Activated CD4-positive, alpha-beta T cell treated with anti-CD3 and anti-CD28 coated beads for 48 hours (primary cell): ENCODE measurements at places on chromosomes 7 and 10.
A peak's percentile ranks its signal among the peaks of the same experiment; 100 is the strongest.

DNA sequence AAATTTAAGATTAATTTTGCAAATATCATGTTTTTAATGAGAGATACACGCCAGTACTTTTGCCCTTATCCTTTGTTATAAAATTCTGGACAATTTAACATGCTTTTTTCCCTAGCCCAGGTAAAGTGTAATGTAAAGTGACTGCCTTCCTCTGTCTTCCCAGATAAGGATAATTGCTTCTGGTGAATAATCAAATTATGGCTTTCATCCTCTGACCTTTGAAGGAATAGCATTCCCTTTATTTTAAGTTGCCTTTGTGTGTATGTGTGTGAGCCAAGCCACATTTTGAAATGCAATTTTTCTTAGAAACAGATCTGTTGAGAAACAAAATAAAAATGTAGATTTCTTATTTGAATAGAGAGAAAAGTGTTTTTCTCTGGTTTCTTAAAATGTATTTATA is 107.5 kb downstream of the ADAM22 start:
- no peak for DNase-seq

DNA sequence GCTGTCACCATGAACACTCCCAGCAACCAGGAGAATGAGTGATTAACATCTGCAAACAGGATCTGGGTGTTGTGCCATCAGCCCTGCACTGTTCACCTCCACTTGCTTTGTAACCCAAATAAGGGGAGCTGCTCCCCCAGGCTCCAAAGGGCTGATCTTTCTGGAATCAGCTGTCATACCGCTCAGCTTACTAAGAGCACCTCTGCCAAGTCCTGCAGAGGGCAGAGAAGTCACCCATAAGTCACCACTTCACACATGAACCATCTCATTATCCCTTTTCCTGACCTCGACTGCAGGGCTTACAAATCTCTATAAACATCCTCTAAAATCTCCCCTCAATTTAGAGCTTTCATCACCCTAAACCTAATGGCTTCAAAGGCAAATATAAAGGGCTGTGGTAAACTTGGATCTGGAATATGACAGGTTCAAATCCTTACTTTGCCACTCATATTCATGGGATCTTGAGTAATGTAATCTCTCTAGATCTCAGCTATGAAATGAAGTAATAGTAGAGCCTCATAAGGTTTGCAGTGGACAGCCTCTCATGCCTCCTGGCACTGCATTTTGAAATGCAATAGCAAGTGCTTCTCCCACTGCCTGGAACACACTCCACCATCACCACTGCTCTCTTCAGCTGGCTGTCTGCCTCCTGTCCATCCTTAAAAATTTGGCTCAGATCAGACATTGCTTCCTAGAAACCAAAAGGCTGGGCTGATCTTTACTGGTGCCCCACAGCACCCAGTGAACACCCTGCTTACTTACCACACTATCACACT is 38.8 kb downstream of the ERLIN1 start:
- no peak for DNase-seq

DNA sequence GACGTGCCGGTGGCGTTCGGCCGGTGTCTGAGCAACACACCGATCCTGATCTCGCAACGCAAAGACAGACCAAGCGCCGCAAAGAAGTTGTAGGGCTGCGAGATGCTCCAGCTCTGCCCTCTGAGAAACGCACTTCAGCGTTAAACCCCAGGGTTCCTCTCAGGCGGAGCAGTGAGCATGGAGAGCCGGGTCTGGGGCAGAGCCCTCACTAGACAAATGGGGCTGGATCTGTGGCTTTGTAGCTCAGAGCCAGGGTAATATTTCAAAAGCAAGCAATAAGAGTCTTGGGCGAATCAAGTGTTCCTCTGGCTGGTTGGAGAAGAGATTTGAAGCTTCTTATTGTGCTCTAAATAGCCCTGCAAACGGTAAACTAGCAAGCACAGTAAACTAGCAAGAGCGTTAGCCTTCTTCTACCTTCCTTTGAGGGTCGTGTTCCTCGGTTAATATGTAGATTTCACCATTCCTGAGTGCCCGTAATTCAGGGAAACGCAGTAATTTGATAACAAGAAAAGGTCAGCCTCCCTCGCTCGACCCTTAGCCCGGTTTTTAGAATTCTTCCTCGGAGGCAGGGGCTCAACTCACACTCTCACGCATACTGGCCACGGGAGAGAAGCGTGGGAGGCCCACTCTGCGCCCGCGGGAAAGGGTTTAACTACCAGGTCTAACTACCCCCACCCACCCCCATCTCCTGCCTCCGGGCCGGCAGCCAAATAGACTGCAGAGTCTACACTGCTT is 6.7 kb downstream of the SKAP2 start:
- peak; percentile 11 for DNase-seq

GRCh38 chr7:16347066-16347826 is 74.1 kb downstream of the CRPPA start:
- no peak for DNase-seq

DNA sequence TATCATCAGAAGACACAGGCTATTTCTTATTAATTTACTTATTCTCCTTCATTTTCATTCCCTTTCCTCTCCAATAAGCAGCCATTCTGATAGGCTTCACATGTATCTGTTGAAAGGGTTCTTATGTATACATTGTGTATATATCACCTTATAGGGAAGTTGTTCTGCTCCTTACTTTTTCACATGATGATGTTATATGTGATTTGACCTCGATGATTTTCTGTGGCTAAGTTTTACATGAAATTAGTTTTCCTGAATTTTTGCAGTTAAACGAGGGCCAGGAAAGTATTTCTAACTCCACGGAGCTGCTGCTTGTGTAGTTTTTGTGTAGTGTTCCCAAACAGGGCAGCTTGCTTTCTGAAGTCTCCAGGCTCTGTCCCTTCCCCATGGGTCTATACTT is 84.5 kb downstream of the SH2D4B start:
- DNase-seq, result no peak

DNA sequence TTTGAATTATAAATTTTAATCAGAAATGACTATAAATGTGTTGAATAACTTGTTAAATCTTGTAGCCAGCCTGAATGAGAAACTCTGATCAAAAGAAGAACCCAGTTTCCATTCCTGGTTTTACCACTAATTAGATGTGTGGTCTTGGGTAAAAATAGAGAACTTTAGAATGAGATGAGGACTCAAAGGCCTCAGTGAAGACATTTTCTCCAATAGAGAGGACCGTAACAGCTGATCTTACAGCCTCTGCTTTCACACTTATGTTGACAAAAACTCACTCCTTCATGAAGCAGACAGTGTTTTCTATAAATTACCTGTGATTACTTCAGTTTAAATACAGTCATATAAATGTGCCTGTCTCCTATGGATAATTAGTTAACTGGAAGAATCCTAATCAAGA is 200.1 kb upstream of the MEOX2 start:
- DNase-seq, result no peak

- DNase-seq, result no peak
These were observed 529 bp downstream of the CLDN3 start for GRCh38 chr7:73769481-73770001.

GRCh38 chr10:17077346-17077781 is 52.2 kb downstream of the CUBN start:
- DNase-seq, result no peak

DNA sequence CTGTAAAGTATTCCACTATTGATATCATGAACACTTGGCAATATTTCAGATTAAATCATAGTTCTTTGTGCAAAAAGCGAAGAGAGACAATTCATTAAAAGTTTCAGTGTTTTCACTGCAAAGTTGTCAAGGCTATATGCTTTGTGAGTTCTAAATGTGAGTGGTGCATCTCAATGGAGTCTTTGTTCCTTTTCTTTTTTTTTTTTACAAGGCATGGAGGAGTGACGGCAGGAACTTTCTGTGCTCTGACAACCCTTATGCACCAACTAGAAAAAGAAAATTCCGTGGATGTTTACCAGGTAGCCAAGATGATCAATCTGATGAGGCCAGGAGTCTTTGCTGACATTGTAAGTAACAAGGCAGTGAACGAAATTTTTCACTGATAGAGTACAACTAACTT is 84.5 kb downstream of the AASS start:
- no peak for DNase-seq

DNA sequence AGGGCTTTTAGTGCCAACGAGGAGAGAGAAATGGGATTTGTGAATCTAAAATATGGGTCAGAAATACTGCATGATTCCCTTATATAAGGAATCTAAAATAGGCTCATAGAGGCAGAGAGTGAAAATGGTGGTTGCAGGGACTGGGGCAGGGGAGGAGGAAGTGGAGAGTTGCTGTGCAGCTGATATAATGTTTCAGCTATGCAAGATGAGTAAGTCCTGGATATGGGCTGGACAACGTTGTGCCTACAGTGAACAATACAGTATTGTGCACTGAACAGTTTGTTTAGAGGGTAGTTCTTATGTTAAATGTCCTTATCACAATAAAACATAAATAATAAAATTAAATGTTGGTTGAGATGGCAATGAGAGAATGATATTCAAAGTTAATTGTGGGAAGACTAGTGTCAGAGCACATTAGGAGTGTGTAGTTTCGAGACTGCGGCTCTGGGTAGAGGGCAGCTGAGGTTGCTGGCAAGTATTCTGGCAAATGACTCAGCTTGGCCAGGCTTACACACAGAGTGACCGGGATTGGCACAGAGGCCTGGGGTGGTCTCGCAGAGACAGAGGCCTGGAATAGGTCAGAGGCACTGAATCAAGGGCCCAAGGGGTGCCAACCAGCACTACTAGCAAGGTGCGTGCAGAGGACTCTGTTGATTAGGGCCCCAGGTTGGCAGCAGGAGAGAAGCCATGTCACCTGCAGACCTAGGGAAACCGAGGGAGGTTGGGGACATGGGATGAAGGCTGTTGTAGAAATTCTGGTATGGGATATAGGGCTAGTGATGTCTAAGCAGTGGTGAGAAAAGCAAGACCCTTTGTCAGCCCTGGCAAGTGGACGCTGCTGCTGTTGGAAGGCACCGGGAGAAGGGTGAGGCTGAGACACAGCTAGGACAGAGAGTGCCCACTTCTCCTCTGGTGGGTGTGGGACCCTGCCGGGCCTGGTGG is 2.8 kb upstream of the DEPP1 start:
- DNase-seq, result no peak

- DNase-seq, result peak; percentile 32
These were observed 17.4 kb downstream of the C7orf57 start for GRCh38 chr7:48052748-48053147.

GRCh38 chr7:12746211-12746610 is 58.8 kb downstream of the ARL4A start:
- DNase-seq, result no peak
